ENCODE measurements at places on chromosomes 11 and 22. TPM values are rescaled to one million over a fixed set of nuclear protein-coding genes. Genes with fewer than 3 reads are reported as not detected.

DNA sequence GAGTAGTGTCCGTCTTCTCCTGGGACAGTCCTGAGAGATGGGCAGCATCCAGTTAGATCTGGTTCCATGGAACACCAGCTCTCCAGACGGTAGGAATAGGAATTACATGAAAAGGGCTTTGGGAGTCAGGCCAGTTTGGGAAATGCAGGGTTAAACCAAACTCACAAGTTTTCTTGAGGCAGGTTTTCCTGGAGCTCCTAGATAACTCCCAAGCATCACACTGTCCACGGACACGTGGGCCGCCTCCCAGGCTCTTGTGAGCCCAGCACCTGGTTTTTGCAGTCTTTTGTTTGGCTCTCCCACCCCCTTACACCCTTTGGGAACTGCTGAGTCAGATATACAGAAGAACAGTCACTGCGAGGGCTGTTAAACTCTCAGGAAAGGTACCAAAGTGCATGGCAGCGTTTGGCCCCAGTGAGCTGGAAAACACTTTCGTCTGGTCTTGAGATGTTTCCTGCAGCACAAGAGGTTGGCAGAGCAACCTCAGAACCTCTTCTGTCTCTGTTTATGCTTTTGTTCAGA, 90.0 kb downstream of the BCR start:
- peaks cover 91% of the 10 kb centered on the region for H3K36me3 ChIP-seq
- no peak overlapping the region for H3K4me3 ChIP-seq

DNA sequence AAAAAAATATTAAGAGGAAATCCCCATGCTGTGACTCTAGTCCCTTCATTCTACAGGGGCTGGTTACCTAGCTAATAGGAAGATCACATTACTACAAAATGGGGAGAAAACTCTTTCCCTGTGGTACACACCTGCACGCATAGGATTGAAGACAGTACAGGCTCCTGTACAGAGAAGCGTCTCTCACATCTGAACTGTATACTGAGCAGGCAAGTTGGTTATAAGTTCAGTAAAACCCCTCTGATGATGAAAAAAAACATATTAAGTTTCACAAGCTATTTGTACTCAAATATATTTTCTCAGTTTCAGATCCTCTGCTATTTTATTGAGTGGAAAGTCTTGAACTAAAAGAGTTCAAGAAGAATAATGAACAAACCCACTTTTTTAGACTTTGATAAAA, 156.9 kb upstream of the HSD17B12 start:
- H3K27ac ChIP-seq, result no peak overlapping the region
- no peaks in the 10 kb centered on the region for H3K4me1 ChIP-seq
- DNase-seq, result no peak
- H3K36me3 ChIP-seq, result no peaks in the 10 kb centered on the region

The MS4A3 gene
- not detected for total RNA-seq

- H3K36me3 ChIP-seq, result no peaks in the 10 kb centered on the region
- no peak overlapping the region for H3K27ac ChIP-seq
- H3K27me3 ChIP-seq, result peaks cover 16% of the 10 kb centered on the region
- peak; percentile 34 for DNase-seq
Observed at GRCh38 chr11:134510233-134511040, 98.4 kb upstream of the B3GAT1 start.

DNA sequence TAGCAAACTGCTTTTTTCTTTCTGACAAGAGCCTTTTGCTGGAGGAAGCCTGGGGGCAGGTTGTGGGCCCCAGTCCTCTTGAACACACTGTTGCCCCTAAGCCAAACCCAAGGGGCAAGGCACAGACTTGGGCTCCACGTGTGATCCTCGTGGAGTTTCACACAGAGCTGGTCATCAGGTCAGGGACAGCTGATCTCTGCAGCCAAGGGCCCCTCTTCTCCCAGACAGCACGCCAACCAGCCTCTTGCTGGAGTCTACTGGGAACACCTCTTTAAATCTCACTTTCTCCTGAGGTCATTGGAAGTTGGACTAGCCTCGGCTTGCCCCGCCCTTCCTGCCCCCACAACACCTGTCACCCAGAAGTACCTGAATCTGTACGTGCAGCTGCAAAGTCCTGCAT, 39.8 kb downstream of the C11orf58 start:
- no peak for DNase-seq
- H3K36me3 ChIP-seq, result peaks cover 3% of the 10 kb centered on the region
- H3K4me3 ChIP-seq, result no peak overlapping the region
- H3K4me1 ChIP-seq, result no peaks in the 10 kb centered on the region
- H3K27ac ChIP-seq, result no peak overlapping the region

The RAB39A gene
- 3.1 TPM for total RNA-seq

The OLFML1 gene
- total RNA-seq, result 23.2 TPM
